Purkinje cell (primary cell): ENCODE measurements at places on chromosomes 5 and 9. TPM values are rescaled to one million over a fixed set of nuclear protein-coding genes. Genes with fewer than 3 reads are reported as not detected.

The EIF4EBP3 gene
- 5.5 and 7.7 TPM in 2 replicates for polyA plus RNA-seq

The IL9 gene
- polyA plus RNA-seq = not detected in 2 replicates

The FAM169A gene
- 10.2 and 15.5 TPM in 2 replicates for polyA plus RNA-seq

The C1QTNF3 gene
- 24.7 and 26.2 TPM in 2 replicates for polyA plus RNA-seq

The PDE6A gene
- polyA plus RNA-seq = not detected in 2 replicates
